Jurkat, Clone E6-1 (cell line): ENCODE measurements at places on chromosomes 3 and 15.

- DNase-seq, result no peak
These were observed 268.8 kb downstream of the SLCO3A1 start for GRCh38 chr15:92122259-92122658.

DNA sequence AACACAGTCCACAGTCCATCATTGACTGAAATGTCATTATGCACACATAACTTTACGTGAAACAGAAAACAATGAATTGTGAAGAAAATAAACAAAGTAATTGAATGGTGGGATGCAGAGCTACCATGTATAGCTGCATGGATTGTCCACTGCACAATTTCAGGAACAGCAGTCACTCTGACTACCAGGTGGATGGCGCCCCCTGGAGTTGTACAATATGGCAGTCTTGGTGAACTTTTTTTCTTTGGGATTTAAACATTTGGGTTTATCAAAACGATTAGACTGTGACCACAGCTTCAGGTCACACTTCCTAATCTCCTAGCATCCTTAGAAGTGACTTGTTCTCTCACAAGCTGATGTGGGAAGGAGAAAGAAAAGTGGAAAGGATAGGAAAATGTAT is 48.9 kb upstream of the TCF12 start:
- peak; percentile 67 for DNase-seq

DNA sequence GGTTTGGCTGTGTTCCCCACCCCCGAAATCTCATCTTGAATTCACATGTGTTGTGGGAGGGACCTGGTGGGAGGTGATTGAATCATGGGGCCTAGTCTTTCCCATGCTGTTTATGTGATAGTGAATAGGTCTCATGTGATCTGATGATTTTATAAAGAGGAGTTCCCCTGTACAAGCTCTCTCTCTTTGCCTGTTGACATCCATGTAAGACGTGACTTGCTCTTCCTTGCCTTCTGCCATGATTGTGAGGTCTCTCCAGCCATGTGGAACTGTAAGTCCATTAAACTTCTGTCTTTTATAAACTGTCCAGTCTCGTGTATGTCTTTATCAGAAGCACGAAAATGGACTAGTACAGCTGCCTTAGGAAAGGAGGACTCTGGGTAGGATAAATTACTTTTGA is 976.7 kb downstream of the MCTP2 start:
- DNase-seq, result no peak

GRCh38 chr3:148513096-148513543 is 184.6 kb upstream of the AGTR1 start:
- DNase-seq, result no peak

DNA sequence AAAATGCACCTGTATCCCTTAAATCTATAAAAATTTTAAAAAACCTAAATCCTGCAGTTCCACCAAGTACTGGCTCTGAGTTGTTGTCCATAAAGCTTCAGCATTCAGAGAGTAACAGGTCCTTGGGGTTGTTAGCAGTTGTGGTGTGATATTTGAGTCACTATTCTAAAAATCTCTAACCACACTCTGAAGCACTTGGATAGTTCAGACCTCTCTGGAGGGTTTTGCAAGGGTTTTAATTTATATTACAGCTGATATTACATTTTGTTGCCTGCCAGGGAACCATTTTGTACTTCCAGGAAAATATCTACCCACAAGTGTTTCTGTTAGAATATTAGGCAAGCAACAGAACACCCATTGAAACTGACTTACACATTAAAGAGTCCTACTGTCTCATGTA is 255.6 kb downstream of the TBL1XR1 start:
- DNase-seq, result no peak

- DNase-seq, result no peak
These were observed 697 bp upstream of the TRIM69 start for GRCh38 chr15:44735482-44736180.
